ENCODE measurements at places on chromosomes 11 and 22.

DNA sequence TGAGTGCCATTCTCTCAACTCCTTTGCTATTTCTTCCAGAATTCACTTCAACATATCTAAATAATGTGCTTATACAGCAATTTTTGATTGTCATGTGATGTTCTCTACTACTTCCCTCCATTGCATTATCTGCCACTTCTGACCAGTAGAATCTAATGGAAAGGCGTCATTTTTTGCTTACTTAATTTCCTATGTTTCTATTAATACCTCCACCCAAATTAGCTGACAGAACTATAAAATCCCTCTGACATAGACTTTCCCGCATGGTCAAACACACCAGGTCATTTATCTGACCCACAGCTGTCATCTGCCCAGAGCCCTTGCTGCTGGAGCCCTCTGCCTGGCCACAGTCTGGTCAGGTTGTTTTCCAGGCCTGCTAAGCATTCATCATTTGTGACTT, 258.6 kb upstream of the NARS2 start:
- no peak for DNase-seq

DNA sequence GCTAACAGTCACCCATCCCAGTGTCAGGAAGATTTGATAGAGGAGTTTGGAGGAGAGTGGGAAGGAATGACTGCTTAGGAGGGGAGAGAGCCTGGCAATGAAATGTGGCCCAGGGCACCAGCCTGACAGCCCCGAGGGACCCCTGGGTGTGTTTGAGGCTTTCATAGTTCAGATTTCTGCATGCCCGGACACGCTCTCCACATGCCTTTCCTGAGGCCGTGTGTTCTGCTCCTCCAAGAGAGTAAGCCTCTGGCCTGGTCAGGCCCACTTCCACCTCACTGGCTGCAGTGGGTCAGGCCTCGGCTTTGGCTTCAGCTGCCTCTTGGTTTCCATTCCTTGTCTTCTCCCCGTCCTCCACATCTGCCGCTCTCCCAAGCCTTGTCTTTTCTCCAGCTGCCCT, 78.4 kb downstream of the C22orf31 start:
- no peak for DNase-seq

DNA sequence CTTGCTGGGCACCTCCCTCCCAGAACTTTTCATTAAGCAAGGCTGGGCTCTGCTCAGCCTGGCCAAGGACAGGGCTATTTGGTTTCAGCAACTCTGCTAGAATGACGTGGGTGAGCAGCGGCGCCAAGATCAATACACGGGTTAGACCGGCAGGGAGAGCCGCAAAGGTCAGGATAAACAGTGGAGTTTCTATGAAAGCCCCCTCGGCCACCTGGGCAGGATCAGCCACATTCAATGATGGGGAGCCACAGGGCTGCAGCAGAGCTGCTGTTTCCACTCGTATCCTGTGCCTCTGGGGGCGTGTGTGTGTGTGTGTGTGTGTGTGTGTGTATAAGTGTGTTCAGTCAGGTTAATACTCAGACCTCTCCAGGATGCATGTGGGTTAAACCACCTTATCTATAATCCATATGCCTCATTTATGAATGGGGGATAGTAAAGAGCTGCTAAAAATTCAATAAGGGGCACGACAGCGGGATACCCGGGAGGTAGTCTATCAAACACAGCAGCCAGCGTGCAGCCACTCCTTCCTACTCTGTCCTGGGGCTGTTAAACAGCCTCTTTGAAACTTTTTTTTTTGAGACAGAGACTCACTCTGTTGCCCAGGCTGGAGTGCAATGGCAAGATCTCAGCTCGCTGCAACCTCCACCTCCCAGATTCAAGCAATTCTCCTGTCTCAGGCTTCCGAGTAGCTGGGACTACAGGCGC, 34.8 kb downstream of the MYH9 start:
- no peak for DNase-seq

GRCh38 chr22:17161991-17162390, 2.9 kb upstream of the HDHD5 start:
- DNase-seq = no peak

Data from stimulated activated CD8-positive, alpha-beta memory T cell treated with anti-CD3 and anti-CD28 coated beads, Interleukin-7, amount 100 ng/mL, for 4 hours (primary cell).